ENCODE measurements at places on chromosomes 3 and 15. TPM values are rescaled to one million over a fixed set of nuclear protein-coding genes. Genes with fewer than 3 reads are reported as not detected.

Gene ADPRH
- total RNA-seq: 2.8 TPM

Gene ILDR1
- not detected for total RNA-seq

Gene ADAMTS17
- total RNA-seq: 0.13 TPM

Gene CYP1A2
- 0.05 TPM for total RNA-seq

Gene CSTA
- total RNA-seq: 0.43 TPM

Gene ENTPD3
- total RNA-seq: 0.05 TPM

Gene CHRM5
- total RNA-seq: 0.06 TPM

Gene KLHL6
- not detected for total RNA-seq

Gene FNDC3B
- 36.6 TPM for total RNA-seq

Gene KY
- total RNA-seq: 0.13 TPM

Gene PLSCR2
- total RNA-seq: not detected

Gene DZIP1L
- 9.4 TPM for total RNA-seq

Gene CHRNA7
- total RNA-seq: 5.2 TPM

Gene AQR
- 23.9 TPM for total RNA-seq

Data from A549 treated with GW870086 at 1 μM for 4 hours (cell line).